ENCODE measurements at places on chromosomes 5 and 9.

DNA sequence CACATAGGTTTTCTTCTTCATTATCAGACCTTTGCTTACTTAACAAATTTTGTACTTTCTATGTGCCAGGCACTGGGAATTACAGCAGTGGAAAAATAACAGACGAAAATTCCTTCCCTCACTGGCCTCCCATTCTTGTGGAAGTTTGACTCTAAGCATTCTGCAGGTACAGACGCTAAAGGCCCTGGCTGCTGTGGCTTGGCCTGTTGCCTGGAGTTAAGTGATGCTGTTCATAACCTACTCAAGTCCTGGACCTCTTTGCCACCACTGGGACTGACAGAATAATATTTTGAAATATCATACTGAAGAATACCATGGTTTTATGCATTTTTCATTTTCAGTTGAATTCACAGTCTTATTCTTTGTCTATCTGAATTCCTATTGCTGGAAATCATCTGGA is 97.3 kb upstream of the SPATA31C2 start:
- DNase-seq, result no peak

DNA sequence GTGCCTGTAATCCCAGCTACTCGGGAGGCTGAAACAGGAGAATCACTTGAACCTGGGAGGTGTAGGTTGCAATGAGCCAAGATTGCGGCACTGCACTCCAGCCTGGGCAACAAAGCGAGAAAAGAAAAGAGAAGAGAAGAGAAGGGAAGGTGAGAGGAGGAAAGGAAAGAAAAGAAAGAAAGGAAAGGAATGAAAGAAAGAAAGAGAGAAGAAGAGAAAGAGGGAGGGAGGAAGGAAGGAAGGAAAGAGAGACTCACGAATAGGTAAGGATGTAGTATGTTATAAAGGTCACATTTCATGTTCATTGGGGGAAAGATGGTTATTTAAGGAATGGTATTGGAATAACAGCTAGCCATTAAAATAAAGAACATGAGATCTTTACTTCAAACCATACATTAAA is 10.4 kb upstream of the ANP32B start:
- DNase-seq, result no peak

- DNase-seq, result no peak
Observed at GRCh38 chr5:56422076-56422762, 189.1 kb upstream of the ANKRD55 start.

DNA sequence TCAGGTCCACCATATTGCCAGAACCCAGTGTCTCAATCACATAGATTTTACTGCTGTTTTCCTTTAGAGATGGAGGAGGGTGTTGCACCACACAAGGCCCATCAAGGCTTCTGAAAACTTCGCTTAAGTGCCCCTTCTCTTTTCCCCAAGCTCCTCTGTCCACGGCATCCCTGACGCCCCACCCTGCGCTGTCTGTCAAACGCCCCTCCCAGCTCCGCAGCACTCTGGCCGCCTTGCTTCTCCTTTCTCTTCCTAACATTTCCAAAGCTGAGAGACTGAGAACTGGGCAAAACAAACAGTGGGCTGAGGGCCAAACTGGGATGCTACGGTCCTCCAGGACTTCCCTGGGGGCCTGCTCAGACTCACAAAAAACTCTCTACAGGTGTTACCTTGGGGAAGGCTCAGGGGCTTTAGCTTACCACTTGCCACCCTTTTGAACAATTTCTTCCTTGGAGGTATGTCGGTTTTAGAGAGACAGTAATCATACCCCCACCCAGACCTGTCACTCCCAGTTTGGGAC is 28.3 kb upstream of the ERGIC1 start:
- no peak for DNase-seq

DNA sequence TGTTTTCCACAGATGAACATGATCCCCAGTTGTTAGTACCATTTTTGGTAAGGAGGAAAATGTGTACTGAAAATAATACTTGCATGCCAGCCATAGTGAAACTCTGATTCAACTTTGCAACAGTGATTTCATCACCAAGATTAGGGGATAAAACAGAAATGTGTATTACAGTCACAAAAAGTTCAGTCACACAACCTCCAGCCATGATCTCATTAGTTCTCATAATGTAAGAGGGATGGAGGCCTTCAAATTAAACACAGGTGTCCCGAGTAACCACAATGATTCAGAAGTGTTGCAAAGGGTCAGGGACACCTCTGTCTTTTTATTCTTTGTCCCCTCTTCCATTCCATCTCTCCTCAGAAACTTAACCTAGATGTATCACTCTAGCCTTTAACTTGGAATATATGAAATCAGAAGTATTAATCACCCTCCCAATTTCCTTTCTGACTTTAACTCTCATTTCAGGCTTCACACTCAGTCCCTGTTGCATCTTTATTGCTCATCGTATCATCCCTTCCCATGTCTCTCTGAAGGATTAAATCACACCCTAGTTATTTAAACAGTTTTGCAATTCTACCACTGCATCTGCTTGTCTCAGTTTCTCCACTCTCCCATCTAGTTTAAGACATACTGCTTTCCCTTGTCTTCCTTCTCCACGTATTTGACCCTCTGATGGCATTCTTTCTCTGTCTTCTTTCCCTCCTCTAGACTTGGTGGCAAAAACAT is 291.2 kb downstream of the ADAMTS6 start:
- no peak for DNase-seq

GRCh38 chr9:70802758-70803436 is 318.5 kb downstream of the TRPM3 start:
- DNase-seq, result no peak

GRCh38 chr5:149177911-149178565 is 36.7 kb downstream of the ABLIM3 start:
- DNase-seq, result no peak

- DNase-seq, result peak; percentile 6
Observed at GRCh38 chr9:120562861-120563443, 17.0 kb downstream of the CDK5RAP2 start.

GRCh38 chr5:179148703-179149170 is 88.6 kb downstream of the ZNF354C start:
- DNase-seq, result no peak

DNA sequence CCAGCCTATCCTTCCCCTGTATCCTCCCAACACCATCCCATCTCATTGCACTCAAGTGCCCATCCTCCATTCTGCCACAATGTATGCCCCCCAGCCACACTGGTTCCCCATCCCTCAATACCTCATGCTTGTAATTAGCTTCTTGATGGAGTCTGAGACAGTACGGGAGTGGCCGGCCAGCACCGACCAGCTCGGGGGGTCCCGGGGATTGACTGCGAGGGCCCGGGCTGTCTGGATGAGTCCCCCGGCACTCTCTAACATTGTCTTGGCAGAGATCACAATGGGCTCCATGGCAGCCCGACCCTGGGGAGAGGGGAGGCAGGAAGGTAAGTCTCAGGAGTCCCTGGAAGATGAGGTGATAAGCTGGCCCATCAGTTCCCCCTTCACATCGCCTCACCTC is 17.2 kb upstream of the TPM2 start:
- DNase-seq, result no peak

DNA sequence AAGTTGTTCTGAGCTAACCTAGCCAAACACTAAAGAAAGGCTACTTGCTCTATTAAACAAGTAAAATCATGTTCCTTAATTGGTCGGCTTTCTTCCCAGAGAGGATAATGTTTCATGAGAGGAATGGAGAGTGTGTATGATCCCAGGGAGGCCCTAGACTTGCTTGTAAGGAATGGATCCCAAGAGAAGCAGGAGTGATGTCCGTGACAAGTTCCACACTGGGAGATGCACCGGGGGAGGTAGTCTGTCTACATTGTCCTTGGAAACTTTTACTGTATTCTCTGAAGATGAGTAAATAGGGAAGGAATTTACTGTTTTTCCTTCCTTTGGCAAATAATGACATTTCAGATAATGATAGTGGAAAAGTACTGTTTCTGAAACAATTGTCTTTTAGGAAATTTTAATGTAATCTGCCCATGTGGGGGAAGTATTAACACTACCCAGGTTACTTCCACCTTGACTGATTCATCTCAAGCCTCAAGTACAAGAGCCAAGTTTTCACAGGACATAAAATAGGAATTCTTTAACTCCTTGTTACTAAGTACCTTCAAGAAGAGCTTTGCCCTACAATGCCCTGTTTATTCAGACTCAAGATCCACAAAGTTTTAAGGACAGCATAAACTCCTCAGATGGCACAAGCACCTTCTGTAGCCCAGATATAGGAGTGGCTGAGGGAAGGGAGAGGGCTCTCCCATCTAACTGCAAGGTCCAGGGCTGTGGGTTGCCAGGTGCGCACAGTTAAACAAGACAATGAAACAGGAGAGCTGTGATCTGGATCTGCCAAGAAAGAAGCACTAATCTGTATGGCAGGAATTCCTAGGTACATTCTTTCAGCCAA is 152.1 kb downstream of the GNA14 start:
- DNase-seq, result no peak

- peak; percentile 56 for DNase-seq
Observed at GRCh38 chr5:142548739-142549275, 137.1 kb downstream of the FGF1 start.

- DNase-seq, result no peak
Observed at GRCh38 chr5:92885950-92886349, 695.1 kb downstream of the NR2F1-AS1 start.

DNA sequence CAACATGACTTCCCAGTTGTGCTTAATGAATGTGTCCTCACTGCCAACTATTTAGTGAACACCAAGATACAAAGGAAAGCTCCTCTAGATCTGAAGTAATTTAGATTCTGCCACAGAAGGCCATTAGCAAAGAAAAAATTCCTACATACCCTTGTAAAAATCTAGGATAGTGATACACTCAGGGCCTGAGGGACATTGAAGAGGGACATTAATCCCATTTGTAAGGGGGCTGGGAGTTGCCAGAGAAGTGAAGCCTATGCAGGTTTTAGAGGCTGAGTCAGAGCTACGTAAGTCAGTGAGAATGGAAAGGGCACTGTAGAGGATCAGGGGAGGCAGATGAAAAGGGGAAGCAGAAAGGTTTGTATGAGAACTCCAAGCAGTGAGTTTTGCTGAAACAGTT is 286.9 kb upstream of the TARS1 start:
- peak; percentile 49 for DNase-seq

- no peak for DNase-seq
Observed at GRCh38 chr5:143248822-143249579, 154.5 kb downstream of the NR3C1 start.

Data from MV-4-11 (cell line).